Stimulated activated CD8-positive, alpha-beta memory T cell treated with anti-CD3 and anti-CD28 coated beads, Interleukin-4, amount 100 ng/mL, for 4 hours (primary cell): ENCODE measurements at places on chromosomes 11 and 22.

GRCh38 chr22:46522797-46523196 lies 14.6 kb downstream of the CELSR1 start:
- DNase-seq: no peak

GRCh38 chr22:49713003-49713402 lies 114.7 kb downstream of the BRD1 start:
- no peak for DNase-seq

- no peak for DNase-seq
Observed at GRCh38 chr22:48309836-48310235, 1517.8 kb downstream of the BRD1 start.

GRCh38 chr11:11620173-11620920 lies 1.5 kb downstream of the GALNT18 start:
- DNase-seq: no peak

GRCh38 chr11:34481307-34481706 lies 32.3 kb downstream of the ELF5 start:
- no peak for DNase-seq
